ENCODE measurements at places on chromosomes 1 and 21.

DNA sequence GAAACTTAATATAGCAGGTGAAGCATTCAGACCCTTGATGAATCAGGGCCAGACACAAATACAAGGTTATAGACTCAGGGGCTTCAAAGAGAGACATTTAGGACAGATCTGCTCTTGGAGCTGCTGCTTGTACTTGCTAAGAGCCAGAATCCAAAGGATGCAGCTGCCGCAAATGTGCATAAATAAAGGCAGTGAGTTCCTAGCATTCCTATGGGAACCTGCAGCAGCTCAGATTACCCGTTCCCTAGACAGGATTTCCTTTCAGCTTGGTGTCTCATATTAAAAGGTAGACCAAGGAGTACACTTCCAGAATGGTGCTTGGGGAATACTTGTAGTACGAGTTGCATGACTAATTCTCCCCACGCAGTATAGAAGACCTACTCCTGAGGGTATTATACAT is 9.7 kb upstream of the LRRC53 start:
- no peaks in the 10 kb centered on the region for H3K27me3 ChIP-seq
- no peak overlapping the region for H3K4me3 ChIP-seq
- H3K36me3 ChIP-seq = no peaks in the 10 kb centered on the region
- H3K27ac ChIP-seq = no peak overlapping the region
- no peaks in the 10 kb centered on the region for H3K4me1 ChIP-seq

GRCh38 chr1:205375835-205376545 is 19.3 kb upstream of the KLHDC8A start:
- peak; percentile 84 for DNase-seq
- no peaks in the 10 kb centered on the region for H3K36me3 ChIP-seq
- H3K27ac ChIP-seq = no peak overlapping the region
- H3K27me3 ChIP-seq = no peaks in the 10 kb centered on the region
- H3K4me1 ChIP-seq = peaks cover 34% of the 10 kb centered on the region

GRCh38 chr1:19087737-19088594 is 122.1 kb downstream of the UBR4 start:
- peak; percentile 53 for DNase-seq
- peak overlapping the region; percentile 23 for H3K27ac ChIP-seq
- peaks cover 71% of the 10 kb centered on the region for H3K36me3 ChIP-seq
- H3K27me3 ChIP-seq = no peaks in the 10 kb centered on the region
- no peak overlapping the region for H3K4me3 ChIP-seq

DNA sequence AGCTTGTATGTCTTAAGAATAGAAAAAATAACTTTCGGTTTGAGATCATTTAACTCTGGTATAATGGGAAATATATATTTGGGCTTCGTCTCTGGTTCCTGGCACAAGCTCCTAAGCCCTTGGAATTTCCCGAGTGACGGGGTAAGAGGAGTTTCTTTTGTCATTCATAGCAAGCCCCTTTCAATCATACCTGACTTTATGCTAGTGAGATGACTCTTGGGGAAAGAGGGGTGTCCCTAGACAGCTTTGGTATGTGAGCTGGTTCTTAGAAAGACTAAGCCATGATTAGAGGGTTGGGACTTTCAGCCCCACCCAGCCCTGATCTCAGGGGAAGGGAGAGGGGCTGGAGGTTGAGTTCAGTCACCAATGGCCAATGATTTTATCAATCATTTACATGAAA is 13.9 kb upstream of the MTARC1 start:
- peaks cover 2% of the 10 kb centered on the region for H3K36me3 ChIP-seq
- H3K4me1 ChIP-seq = no peaks in the 10 kb centered on the region
- no peaks in the 10 kb centered on the region for H3K27me3 ChIP-seq
- H3K4me3 ChIP-seq = no peak overlapping the region
- H3K27ac ChIP-seq = no peak overlapping the region
- DNase-seq = no peak

GRCh38 chr1:206672011-206672688 is 12.6 kb upstream of the MAPKAPK2 start:
- peak overlapping the region; percentile 23 for H3K27ac ChIP-seq
- DNase-seq = no peak
- peaks cover 25% of the 10 kb centered on the region for H3K4me1 ChIP-seq
- no peak overlapping the region for H3K4me3 ChIP-seq
- no peaks in the 10 kb centered on the region for H3K36me3 ChIP-seq

GRCh38 chr1:23601968-23602876 is 42.9 kb upstream of the ID3 start:
- no peaks in the 10 kb centered on the region for H3K36me3 ChIP-seq
- H3K27ac ChIP-seq = no peak overlapping the region
- no peak overlapping the region for H3K4me3 ChIP-seq
- H3K27me3 ChIP-seq = no peaks in the 10 kb centered on the region
- H3K4me1 ChIP-seq = no peaks in the 10 kb centered on the region

All from lung (tissue), 17 donors.